Stimulated activated CD8-positive, alpha-beta memory T cell treated with anti-CD3 and anti-CD28 coated beads, Interleukin-7, amount 100 ng/mL, for 24 hours (primary cell): ENCODE measurements at places on chromosomes 2 and 18.

DNA sequence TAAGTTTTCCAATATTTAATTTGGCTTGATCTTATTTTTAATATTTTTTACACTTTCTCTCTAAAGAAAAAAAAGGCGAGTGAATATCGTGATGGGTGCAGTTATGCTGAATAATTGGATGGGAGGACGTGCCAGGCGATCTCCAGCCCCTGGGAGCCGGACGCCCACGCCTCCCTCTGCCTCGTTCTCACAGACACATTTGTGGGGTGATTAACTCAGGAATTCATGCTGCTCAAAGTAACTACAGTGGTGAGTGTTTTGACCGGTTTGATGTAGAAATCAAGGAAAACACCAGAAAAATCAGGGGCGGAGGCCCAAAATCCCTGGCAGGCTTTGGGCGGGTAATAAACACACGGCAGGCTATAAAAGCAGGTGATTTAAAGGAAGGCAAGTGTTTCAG lies 736.8 kb upstream of the SALL3 start:
- no peak for DNase-seq

DNA sequence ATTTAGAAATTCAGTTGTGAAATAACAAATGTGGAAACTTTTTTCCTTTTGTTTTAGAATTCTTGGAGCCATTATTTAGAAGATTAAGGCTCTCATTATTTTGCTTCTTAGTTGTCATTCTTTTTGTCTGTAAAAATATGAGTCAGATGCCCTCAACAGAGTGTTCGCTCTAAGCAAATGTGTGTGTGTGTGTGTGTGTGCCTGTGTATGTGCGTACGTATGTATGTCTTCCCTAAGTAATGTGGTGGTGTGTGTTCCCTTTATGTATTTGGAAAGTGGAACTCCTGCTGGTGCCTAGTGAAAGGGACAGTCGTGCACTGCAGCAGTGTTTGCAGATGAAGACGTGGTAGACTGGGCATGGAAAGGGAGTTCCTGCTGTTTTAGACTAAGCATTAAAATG lies 27.5 kb downstream of the ZNF407 start:
- DNase-seq, result no peak

DNA sequence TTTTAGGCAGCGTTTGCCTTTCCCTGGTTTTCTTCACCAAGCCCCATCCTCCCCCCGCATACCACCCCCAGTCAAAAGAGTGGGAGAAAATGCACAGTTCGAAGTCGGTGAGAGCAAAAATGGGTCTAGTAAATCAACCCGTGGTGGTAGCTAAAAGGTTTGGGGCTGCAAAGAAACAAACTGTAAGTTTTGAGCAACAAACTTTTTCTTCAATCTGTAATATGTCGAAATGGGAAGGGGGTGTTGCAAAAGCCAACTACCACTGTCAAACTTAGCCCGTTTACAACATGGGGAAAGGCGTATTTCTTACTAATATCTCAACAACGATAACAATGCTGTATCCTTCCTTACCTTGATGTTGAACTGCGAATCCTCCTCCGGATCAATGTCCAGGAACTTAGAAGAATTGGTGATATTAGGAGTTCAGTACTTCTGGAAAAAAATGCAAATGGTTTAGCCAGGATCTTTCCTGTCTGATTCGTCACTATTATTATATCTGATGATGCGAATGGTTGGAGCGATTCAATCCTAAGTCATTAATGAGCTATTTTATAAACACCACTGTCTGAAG lies 2.4 kb upstream of the SATB2 start:
- DNase-seq, result no peak

DNA sequence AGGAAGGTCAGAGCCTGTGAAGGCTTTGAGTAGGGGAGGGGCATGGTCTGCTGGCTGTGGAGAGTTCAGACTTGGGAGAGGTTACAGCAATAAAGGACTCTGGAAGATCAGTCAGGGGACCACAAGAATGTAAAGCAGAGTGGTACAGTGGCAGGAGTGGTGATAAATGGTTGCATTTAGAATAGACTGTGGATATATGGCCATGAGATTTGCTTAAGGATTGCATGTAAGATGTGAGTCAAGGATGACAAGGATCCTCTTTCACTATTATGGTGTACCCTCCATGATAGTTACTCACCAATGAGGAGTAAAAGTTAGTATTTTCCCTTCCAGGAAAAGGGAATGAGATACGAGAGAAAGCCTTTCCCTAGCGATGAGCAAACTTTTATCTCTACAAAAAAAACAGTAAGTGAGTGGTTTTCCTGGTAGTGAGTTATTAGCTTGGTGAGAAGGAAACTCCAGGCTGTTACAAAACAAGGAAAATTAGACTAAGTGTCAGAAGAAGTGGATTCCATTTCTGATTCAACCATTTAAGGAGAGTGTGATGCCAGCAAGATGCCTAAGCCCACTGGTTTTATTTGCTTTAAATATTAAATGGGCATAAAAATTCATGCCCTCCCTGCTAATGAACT lies 818.0 kb upstream of the ACVR2A start:
- no peak for DNase-seq

- no peak for DNase-seq
These were observed 253.2 kb upstream of the RAB6C start for GRCh38 chr2:129726216-129726615.

DNA sequence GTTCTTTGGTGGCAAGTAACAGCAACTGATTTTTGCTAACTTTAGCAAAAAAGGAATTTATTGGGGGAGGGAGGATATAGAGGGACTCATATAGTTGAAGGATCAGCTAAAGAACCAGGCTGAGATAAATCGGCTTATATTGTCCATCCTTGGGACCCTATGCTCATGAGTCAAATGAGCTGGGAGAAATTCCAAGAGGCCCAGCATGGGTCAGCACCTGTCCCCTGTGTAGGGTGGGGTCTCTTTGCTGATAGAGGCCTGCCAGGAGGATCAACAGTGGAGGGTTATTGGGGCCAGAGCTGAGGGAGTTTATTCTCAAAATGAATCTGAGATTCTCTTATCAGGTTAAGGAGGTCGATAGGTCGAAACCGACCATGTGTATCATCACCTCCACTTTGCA lies 97.2 kb downstream of the VAPA start:
- DNase-seq, result no peak

- no peak for DNase-seq
These were observed 17.0 kb upstream of the DSG3 start for GRCh38 chr18:31430554-31430953.

DNA sequence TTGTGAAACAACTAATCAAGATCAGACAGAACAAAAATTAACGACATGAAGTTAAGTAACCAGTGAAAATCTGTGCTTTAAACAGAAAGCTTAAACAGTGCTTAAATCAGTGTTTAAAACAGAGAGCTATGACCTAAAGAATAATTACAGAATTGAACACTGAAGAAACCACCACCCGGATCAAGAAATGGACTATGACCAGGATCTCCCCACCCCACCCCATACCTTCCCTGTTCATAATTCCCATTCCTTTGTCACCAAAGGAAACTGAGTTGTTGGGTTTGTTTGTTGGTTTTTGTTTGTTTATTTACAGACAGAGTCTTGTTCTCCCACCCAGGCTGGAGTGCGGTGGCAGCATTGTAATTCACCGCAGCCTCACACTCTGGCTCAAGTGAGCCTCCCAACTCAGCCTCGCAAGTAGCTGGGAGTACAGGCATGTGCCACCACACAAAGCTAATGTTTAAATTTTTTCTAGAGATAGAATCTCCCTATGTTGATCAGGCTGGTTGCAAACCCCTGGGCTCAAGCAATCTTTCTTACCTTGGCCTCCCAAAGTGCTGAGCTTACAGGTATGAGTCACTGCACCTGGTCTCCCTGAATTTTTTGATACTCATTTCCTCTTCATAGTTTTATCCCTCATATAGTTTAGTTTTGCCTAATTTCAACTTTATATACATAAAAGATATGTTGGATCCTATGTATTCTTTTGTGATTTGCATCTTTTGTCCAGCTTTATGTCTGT lies 8.2 kb upstream of the ALPG start:
- DNase-seq, result no peak

DNA sequence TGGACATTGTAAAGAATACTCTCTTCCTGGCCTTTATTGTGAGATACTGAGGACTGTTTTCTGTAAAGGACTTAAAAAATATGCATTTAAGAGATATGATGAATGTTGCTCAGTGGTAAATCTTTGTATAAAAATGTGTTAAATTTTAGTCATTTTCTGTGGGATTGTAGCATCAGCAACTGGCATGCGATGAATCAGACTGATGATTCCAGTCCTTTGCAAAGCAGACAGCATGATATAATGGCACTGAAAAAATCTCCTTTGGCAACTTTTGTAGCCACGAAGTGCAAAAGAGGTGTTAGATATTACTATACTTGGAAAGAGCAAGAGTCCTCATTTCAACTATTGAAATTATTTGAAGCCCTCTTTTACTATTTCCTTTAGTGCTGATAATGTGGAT lies 678.7 kb downstream of the PLCL1 start:
- no peak for DNase-seq

GRCh38 chr2:225353579-225354085 lies 45.9 kb upstream of the NYAP2 start:
- DNase-seq, result no peak

GRCh38 chr2:20482725-20483124 lies 35.9 kb downstream of the RHOB start:
- no peak for DNase-seq

DNA sequence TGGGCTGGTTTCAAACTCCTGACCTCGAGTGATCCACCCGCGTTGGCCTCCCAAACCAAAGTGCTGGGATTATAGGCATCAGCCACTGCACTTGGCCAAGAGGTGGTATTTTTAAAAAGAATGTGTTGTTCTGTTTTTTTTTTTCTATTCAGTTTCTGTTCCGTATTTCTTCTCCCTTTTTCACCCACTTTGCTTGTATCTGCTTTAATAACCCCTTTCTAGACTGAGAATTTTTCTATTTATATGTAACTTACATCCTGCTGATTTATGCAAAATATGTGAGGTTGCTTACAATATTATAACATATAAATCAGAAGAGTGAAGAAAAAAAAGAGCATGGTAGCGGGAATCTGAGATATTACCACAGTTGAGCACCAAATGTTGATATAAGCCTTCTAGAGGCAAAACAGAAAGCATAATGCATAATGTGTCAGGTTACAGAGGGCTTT lies 17.2 kb upstream of the LYPD6B start:
- no peak for DNase-seq

DNA sequence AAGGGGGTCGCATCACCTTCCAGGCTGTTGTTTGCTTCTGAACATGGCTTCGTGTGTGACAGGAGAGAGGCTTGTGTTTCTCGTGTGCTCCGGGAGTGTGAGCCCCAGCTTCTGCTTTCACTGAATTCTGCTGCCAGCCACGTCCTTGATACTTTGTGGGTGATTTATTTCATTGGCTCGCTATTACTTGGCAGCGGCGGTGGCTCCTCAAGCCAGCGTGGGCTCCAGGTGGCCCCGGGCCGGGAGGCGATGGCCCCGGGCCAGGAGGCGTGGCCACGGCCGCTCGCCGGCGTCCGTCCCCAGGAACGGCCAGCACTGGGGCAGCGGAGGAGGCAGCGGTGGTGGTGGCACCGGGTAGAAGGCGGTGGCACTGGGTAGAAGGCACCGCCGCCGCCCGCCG lies 63.1 kb downstream of the NAPG start:
- DNase-seq, result no peak

GRCh38 chr2:213016984-213017351 lies 134.4 kb downstream of the IKZF2 start:
- no peak for DNase-seq

- no peak for DNase-seq
These were observed 330.5 kb downstream of the FIGN start for GRCh38 chr2:163405298-163405697.

DNA sequence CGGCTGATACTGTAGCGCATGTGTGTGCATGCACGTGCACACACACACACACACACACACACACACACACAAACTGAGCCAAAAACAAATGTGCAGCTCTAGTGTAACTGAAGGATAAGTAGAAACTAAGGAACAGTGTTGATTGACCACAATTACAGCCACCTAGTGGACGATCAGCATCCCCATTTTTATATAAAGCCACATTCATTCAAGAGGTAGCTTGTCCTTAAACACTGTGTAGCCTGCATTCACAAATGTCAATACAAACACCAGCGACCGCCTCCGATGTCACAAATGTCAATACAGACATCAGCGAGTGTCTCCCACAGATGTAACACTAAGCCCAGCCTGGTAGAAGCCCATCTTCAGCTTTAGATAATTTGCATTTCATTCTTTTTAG lies 167.4 kb downstream of the PTGR3 start:
- no peak for DNase-seq

DNA sequence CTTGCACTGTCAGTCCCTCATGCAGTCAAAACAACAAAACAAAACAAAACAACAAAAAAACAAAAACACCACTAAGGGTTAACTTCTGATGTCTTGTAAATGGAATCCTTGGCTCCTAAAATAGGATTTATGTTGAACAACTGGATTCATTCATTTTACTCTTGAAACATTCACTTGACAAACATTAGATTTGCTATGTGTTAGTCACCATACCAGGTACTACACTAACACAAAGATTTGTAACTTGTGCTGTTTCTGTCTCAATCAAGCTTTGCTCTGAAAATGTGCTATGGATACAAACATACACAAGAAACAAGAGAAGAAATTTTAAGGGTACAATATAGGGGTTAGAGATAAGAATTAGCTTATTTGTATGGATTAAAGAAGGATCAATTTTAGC lies 812.8 kb downstream of the LRP1B start:
- DNase-seq, result no peak
